ENCODE measurements at places on chromosomes 3 and 15.

- DNase-seq, result no peak
Measured at GRCh38 chr15:42547918-42548248, 710 bp downstream of the LRRC57 start.

DNA sequence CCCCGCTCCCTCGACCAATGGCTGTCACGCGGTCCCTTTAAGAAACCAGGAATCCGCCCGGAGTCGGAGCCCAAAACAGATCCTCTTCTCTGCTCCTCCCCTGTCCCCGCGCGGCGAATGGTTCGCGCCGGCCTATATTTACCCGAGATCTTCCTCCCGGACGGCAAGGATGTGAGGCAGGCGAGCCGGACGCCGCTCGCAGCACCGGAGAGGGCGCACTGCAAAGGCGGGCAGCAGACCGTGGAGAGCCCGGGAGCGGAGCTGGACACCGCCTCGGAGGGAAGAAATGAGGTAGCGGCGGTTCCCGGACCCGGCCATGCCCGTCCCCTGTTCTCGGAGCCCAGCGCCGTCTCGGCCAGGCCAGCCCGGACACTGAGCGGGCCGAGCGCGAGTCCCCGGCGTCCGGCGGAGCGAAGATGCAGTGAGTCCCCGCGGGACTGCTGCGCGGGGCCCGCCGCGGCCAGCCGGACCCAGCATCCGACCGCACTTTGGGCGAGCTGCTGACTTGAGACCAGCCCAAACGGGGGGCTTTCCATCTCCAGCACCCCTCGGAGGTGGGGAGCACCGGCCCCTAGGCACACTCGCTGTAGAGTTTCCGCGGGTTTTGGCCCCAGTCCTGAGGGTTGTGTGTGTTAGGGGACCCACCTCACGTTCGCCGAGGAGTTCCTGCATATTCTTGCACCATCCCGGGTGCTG lies at the start of gene FAM43A:
FAM43A (plus strand) TSS at position 166 of the 696 bp plus-strand sequence. CDS start 944 bp downstream, outside the sequence.
- peak; percentile 97 for DNase-seq

- no peak for DNase-seq
Measured at GRCh38 chr3:146966124-146966523, 361.0 kb upstream of the PLSCR5 start.

DNA sequence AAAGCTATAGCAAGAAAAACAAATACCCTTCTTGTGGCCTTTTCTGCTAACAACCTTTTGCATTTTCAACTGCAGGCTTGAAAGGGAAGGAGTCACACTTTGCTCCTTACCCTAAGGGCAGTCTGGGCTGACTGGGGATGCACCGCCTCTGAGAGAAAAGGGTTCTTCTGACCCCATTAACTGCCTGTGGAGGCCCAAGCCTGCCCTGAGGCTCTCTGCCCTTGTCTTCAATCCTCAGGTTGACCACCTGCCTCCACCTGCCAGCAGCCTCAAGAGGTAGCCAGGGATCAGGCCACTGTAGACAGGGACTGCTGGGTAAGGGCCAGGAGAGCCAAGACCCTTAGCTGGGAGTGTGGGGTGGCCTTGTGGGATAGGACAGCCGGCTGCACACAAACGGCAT lies 93.8 kb downstream of the SQOR start:
- DNase-seq, result no peak

DNA sequence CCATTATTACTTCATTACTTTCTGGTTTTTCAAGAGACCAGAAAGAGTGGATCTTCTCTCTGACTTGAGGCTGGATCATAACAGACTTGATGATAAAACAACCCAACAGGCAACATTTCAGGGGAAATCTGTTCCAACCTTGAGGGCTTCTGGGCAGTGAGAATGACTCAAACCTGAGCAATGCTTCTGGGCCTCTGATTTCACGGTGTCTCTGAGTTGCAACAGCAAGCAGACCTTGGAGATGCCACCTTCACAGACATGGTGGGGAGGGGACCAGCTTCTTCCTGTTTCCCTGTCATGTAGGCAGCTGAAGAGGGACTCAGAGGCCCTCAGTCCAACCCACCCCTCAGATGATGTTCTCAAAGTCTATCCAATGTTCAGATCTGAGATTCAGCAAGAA lies 104.0 kb downstream of the ABHD5 start:
- peak; percentile 74 for DNase-seq

GRCh38 chr3:71237672-71238071 lies 345.9 kb downstream of the FOXP1 start:
- DNase-seq, result no peak

All from PC-3 (cell line).